ENCODE measurements at places on chromosomes 16 and 17. TPM values are rescaled to one million over a fixed set of nuclear protein-coding genes. Genes with fewer than 3 reads are reported as not detected.

Gene OR4D1
- not detected for total RNA-seq

Gene DHRS7C
- not detected for total RNA-seq

Gene KRT28
- total RNA-seq = not detected

Gene GLIS2
- total RNA-seq = 3.1 TPM

Gene MYLK3
- not detected for total RNA-seq

Gene DOC2B
- total RNA-seq = 4.9 TPM

Gene CFAP97D1
- total RNA-seq = 0.09 TPM

Gene KCNAB3
- total RNA-seq = 1.6 TPM

Gene TBC1D3G
- total RNA-seq = not detected

Gene TNP2
- not detected for total RNA-seq

Gene TEKT3
- total RNA-seq = not detected

Gene C17orf100
- total RNA-seq = 0.65 TPM

Gene SNX20
- total RNA-seq = 5.0 TPM

Gene MEFV
- total RNA-seq = 3.7 TPM

GRCh38 chr16:83589576-83589975 lies 218.2 kb upstream of the HSBP1 start:
- no peak for DNase-seq

DNA sequence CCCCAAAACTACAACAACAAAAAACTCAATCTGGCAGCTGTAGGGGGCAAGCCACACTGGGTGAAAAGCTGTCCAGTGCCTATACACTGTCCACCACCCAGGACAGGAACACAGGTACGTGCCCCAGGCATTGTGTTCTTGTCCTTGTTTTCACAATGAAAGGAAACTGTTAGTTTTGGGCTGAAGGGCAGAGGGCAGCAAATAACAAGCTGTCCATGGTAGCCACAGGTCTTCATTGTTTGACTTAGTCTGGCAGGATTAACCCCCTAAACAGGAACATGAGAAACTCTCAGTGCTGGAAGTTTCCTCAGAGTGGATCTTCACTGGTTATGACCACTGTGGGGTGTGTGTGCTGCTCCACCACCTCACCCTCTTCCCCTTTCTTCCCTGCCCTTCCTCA lies 224.6 kb upstream of the N4BP1 start:
- DNase-seq = no peak

GRCh38 chr16:66859397-66860068 lies 15.3 kb downstream of the CA7 start:
- DNase-seq = no peak

- no peak for DNase-seq
These were observed 5.4 kb upstream of the SLC5A2 start for GRCh38 chr16:31477220-31478216.

- no peak for DNase-seq
These were observed at the start of gene ERN2 for GRCh38 chr16:23712976-23713375. Gene ERN2 (minus strand): TSS chr16:23713222. CDS start chr16:23713187, 35 bp downstream.

- DNase-seq = no peak
These were observed 180.1 kb downstream of the SPECC1 start for GRCh38 chr17:20189302-20189701.

GRCh38 chr16:54397190-54397835 lies 110.7 kb upstream of the IRX3 start:
- no peak for DNase-seq

- no peak for DNase-seq
These were observed 4.4 kb downstream of the SERPINF2 start for GRCh38 chr17:1746975-1747543.

DNA sequence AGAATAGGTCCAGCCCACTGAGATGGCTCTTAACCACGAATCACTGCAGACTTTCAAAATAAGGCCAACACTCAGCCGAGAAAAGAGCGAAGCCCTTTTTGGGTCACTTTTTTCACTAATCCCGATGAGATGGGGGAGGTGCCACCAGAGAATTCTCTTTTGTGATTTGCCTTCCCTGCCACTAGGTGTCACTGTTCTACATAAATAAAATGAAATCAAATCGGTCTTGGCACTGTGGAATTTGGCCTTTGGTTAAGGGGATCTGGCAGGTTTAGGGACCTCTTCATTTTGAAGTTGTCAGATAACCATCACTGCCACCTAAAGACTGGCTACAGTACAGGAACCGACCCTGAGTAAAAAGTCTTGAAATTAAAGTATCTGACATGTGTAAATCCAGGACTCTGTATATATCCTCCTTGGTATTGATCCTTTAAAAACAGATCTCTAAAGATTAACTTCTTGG lies 147.0 kb downstream of the HS3ST4 start:
- no peak for DNase-seq

GRCh38 chr16:719815-720446 lies 1.0 kb upstream of the ANTKMT start:
- no peak for DNase-seq

GRCh38 chr16:69741951-69742904 lies 12.5 kb downstream of the NOB1 start:
- DNase-seq = peak; percentile 78

- no peak for DNase-seq
These were observed 4.8 kb upstream of the SEZ6 start for GRCh38 chr17:29010586-29010985.

- no peak for DNase-seq
These were observed 50.8 kb downstream of the TOM1L2 start for GRCh38 chr17:17921192-17922069.

DNA sequence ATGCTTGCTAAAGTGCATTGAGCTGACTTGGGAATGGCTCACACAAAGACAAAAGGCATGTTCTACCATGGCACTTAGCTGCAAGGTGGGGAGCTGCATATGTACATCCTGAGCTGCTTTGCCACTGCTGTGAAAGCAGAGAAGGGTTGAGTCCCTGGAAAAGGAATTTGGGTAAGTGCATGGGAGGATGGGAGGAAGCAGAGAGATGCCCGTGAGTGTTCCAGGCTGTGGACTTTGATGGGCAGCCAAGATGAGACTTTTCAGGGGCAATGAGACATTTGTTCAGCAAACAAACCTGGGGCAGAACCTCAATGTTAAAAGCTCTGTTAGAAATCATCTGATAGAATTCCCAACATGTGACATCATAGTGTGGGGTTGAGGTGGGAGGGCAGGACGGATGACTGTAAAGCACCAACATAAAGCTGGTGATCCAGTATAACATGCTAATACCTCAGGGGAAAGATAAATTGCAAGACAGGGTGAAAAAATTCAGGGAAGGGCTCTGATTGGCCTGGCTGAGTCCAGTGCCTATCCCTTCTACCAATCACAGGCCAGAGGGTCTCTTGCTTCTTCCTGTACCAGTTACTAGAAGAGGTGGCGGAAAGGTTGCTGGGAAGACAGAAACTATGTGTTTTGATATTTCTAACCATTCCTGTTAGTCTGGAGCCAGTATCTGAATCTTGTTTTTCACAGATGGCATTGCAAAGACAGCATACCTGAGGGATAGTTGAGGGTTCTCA lies 163.2 kb downstream of the UTP18 start:
- DNase-seq = no peak

DNA sequence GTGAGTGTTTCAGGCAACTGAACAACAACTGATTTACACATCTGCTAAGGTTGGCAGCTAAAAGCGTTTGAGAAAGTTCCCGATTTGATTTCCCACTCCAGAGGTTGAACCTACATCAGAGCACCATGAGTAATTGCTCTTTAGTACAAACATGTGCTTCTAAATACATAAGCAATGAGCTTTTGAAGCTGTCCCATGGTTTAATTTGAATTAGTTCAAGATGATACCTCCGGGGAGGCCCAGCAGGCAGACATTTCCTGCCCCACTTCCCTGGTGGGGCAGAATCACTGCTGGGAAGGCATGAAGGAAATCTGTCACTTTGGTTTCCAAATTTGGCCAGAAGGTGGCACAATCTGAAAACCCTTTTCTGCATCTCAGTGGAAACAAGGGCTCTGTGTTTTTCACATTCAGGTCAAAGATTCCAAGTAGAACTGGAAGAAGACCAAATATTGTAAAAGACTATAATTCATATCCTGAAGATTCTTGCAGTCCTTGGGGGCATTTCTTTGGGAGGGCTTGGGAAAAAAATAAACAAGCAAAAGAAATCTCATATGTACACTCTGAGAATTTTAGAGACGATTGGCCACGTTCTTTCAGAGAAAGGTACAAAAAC lies 176.2 kb upstream of the FAM20A start:
- no peak for DNase-seq

- DNase-seq = no peak
These were observed 5.4 kb upstream of the ZNF267 start for GRCh38 chr16:31868164-31868563.

DNA sequence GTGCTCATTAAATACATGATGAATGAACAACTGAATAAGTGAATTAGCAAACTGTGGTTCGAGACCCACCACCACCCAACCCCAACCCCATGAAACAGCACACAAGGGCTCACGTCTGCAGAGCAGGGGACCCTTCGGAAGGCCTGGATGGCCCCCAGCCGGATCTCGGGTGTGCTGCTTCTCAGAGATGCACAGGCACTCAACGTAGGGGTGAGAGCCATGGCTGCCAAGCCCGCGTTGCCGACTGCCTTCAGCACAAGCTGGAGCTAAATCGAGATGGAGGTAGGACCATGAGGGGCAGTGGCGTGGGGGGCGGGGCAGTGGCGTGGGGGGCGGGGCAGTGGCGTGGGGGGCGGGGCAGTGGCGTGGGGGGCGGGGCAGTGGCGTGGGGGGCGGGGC lies 93.2 kb downstream of the LITAF start:
- DNase-seq = no peak

- no peak for DNase-seq
These were observed 132.8 kb downstream of the RBFOX3 start for GRCh38 chr17:79478051-79478461.

- DNase-seq = no peak
These were observed 323.7 kb upstream of the CDH11 start for GRCh38 chr16:65445313-65446260.

GRCh38 chr17:45955326-45955725 lies 43.7 kb upstream of the STH start:
- DNase-seq = no peak

DNA sequence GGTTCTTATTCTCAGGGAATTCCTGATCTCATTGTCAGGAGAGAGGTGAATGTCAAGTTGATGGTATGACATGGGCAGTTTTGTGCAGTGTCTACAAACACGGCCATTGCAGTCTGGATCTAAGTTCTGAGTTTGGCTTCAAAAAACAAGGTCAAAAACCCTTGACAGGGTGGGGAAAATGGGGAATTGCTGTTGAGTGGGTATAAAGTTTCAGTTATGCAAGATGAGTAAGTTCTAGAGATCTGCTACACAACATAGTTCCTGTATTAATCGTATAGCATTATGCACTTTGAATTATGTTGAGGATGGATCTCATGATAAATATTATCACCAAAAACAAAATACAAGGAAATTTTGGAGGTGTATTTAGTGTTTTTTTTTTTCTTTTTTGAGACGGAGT lies 36.6 kb upstream of the CARMIL2 start:
- no peak for DNase-seq

- no peak for DNase-seq
These were observed 31.7 kb downstream of the CRISPLD2 start for GRCh38 chr16:84851192-84852127.

DNA sequence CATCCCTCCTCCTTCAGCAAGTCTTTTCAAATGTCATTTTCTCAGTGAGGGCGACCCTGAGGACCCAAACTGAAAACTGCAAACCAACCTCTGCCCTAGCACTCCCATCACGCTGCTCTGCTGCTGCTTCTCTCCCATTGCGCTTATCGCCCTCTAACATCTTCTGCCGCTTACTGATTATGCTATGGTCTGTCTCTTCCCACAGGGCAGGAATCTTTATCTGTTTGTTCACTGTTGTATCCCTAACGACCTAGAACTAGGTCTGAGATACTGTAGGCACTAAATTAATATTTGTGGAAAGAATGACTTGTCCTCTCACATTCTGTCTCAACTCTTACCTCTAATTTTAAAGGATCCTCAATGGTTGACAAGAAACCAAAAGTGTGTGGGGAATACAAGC lies 12.5 kb downstream of the ZSCAN32 start:
- DNase-seq = no peak

DNA sequence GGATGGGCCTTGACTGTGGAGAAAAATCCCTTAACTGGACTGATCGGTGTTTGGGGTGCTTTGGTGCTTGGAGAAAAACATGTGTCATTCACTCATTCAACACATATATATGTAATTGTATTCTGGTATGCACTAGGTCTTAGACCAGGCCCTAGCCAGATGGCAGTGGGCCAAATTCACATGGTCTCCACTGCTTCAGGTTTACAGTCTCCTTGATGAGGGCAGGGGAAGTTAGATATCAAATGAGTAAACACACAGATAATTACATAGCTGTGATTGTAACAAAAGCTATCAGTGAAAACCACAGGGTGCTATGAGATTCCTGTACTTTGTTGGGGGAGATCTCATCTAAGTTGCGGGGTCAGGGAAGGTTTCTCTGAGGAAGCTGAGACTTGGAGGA lies 78.8 kb downstream of the WWP2 start:
- DNase-seq = no peak

GRCh38 chr16:12390644-12391043 lies 413.0 kb downstream of the CPPED1 start:
- no peak for DNase-seq

GRCh38 chr16:89565256-89565505 lies 4.7 kb downstream of the RPL13 start:
- DNase-seq = no peak

- DNase-seq = no peak
These were observed 26.3 kb downstream of the ERN1 start for GRCh38 chr17:64103391-64104364.

DNA sequence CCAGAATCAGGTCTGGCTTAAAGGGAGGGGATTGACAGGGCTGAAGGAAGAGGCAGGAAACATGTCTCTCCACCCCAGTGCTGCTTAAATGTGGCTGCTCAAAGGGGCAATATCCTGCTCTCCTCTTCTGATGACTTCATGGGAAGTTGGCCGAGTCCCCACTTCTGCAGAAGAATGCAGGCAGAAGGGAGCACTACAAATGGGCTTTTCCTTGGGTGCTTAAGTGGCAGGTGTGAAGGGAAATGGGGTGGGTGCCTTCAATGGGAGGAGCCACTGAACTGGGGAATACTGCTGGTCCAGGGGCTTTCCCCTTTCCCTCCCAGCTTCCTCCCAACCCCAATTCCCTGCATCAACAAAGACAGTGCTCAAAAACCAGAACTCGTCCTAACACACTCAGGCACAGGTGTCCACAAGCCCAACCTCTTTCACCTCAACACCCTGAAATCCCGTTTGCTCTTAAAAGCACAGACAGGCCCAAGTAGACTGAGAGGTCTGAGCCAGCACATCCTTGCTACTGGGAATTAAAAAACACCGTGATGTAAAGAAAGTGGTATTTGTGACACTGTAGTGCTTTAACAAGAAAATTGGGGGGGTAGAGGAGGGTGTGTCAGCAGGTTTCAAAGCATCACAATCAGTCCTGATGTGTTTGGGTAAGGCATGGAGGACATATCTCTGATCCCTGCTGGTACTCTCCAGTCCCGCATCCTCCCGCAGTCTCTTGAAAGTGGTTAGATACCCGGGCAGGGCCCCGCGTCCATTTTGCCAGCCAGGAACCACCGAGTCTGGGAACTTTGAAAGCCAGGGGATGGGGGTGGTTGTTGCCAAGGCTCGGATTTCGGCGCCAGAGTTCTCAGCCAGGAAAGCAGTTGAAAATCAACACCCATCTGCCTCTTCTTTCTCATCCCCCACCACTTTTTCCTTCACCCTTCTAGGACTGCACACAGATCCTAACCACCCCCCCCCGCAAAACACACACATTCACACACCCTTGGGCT lies 1.6 kb downstream of the CA10 start:
- DNase-seq = no peak

Measured in omental fat pad (tissue), 4 donors.